ENCODE measurements at places on chromosomes 2 and 18.

DNA sequence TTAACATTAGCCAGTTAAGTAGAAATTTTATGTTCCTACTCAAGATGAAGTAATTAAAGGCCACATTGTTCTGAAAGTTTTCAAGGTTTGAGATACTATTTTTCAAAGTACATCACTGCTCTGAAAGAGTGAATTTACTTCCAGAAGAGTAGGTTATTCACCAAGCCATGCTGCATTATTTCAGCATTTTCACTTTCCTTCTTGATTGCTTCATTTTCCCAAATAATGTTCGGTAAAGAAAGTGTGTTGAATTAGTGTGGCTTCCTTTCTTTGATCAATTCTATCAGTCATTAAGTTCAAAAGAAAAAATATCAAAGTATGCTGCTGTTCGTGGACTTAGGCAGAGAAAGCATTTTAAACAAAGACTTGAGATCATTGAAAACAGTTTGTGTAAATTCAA lies 310.3 kb downstream of the XIRP2 start:
- no peak for DNase-seq

- no peak for DNase-seq
These were observed 223.9 kb upstream of the CWC22 start for GRCh38 chr2:180231015-180231414.

DNA sequence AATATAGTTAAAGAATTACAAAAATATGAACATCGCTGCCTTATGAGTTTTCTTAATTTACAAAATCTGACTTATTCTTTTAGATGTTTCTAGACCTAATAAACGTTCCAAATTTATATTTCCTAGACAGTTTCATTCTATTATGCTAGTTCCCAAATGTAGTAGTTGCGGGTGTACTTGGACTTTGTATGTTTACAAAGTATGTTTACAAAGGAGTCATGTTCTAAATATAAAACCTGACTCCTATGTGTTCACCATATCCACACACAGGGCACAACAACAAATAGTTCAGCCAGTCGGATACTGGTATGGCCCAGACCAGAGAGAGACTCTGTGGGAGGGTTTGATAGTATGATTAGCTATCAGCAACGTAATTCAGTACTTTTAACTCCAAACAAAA lies 230.7 kb downstream of the KCNH7 start:
- DNase-seq = no peak

- no peak for DNase-seq
These were observed 723.2 kb downstream of the DPP10 start for GRCh38 chr2:115165529-115166109.

- no peak for DNase-seq
These were observed 777.6 kb upstream of the FANCL start for GRCh38 chr2:59018737-59019136.

GRCh38 chr2:236675051-236675450 lies 105.4 kb downstream of the ACKR3 start:
- DNase-seq = no peak

- no peak for DNase-seq
These were observed 35.0 kb downstream of the PSMD14 start for GRCh38 chr2:161343235-161343634.

DNA sequence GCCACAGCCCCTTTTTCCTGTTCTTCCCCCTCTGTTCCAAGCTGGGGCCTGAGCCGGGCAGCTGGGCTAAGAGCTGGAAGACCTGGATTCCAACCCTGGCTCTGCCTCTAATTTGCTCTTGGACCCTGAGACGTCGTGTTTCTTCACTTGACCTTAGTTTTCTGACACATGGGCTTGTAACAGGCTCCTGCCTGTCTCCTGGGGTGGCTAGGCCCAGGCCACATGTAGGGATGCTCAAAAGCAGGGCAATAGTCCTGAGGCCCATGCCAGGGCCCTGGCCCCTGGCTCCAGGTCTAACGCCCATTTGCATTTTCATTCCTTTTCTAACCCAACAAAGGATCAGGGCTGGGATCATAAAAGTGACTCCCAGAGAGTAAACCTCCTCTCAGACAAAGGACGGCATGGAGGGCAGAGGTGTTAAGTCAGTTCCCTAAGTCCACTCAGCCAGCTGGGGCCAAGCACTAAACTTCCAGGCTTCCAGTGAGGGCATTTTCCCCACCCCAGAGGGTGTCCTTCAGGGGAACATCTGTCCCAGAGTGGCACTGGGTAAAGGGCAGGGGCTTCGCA lies 16.6 kb upstream of the DNMT3A start:
- no peak for DNase-seq

DNA sequence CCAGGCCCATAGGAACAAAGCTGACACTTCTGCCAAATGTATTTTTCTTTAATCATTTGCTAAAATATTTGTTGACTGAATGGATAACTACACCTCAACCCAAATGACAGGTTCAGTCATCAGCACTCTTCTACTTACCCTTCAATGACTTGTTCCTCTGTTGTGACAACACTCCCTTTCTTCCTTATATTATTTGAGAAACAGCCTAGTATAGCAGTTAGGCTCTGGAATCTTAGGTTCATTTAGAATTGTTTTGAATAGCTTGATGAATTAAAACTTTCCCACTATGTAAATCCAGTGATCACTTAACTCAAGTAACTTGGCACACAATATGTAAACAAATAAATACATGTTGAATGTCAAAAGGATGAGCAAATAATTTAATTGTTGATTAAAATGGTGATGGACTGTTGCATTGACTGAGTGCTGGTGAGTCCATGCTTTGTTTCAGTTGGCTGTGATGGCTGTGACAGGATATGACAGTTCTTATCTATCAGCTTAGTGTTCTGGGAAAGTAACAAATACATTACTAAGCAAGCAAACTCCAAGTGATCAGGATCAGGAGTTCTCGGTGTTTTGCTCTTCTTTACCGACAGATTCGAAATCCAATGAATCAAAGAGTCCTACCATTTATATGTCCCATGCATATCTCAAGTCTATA lies 2.8 kb upstream of the MOGAT1 start:
- no peak for DNase-seq

GRCh38 chr18:68121308-68121707 lies 593.6 kb downstream of the TMX3 start:
- DNase-seq = no peak

GRCh38 chr2:191171708-191172355 lies 21.0 kb upstream of the STAT4 start:
- DNase-seq = no peak

- DNase-seq = no peak
These were observed 35.7 kb downstream of the NOL10 start for GRCh38 chr2:10654069-10654468.

DNA sequence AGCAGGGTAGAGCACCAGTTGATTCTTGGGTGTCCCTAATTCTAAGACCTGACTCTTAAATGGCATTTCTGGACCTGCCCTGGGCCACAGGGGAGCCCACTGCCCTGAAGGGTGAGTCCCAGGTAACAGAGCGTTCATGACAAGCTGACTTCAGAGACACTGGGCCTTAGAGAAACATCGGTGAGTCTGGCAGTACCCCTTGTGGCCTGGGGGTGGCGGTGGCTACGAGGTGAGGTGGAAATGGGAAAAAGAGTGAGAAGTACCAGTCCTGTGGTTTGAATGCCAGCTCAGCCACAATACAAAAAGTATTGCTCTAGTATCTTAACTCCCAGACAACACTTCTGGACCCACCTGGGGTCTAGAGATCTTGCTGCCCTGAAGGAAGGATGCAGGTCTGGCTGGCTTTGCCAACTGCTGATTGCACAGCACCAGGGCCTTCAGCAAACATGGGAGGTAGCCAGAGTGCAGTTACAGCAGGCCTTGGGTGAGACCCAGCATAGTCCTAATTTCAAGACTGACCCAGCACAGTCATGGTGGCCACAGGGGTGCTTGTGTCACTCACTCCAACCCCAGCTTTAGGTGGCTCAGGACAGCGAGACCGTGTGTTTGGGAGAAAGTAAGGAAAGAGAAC lies 44.5 kb downstream of the USP34 start:
- DNase-seq = no peak

DNA sequence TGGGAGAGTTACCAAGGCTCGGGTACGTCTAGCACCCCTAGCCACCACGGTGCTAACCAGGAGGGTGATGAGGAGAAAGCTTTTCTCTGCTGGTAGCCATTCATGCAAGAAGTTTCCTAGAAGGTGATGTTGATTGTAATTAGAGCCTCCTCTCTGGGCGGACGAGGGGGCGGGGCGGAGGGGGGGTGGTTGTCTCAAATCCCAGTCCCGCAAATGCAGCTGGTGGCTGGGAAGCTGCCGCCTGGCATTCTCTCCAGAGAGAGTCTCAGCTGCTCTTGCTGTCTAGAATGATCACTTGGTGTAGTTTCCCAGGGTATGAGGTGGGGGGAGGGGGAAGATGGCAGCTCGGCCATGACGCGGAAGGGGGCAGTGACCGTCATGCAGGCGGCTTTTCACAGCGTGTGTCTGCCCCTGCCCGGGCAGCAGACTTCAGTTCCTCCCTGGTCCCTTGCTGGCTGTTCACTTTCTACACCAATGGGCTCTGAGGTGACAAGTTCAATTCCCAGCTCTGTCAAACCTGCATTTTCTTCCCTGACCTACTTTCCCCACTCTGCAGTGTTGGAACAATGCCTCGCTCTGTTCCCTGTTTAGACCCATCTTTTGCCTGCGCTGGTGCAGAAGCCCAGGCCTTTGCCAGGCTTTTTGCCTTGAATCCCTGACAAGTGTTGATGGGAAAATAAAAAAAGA lies 61.5 kb upstream of the KLF7 start:
- no peak for DNase-seq

DNA sequence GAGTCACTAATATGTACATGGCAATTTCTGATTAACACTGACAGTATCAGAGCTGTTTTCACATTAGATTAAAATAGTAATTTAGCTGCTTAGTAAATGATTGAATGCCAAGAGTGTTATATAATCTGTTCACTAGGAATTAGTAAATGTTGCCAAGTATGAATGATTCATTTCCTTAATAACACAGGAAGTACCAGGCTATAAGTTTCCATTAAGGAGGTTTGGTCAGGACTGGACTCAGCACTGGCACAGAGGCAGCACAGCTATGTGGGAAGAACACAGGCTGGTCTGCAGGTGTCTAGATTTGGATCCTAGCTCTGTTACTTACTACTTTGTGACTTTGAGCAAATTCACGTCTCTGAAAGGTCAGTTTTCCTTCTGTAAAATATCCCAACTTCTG lies 97.2 kb downstream of the TDRD15 start:
- DNase-seq = no peak

DNA sequence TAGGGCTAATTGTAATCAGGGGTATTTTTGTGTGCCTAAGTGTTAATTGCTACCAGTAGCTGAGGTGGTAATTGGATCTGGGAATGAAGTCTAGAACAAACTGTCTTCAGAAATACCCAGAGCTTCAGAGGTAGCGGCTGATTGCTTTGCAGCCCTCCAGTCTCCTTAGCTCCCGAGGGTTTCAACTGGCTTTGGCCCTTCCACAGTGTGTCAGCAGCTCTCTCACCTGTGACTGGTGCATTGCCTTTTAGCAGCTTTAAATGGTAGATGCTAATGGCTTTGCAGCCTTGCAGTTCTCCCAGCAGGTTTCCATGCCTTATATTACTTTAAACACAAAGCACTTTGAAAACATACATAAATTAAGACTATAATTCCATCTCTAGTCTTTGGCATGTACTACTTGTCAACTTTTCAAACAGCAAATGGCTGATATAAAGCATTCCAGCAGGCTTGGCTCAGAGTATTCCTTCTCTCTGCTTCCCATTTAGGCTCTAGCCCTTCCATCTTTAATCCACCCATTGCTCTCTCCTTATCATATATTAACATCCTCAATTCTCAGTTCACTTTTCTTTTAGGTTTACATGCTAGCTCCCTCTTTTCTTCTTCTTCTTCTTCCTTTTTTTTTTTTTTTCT lies 156.4 kb upstream of the GALNT13 start:
- DNase-seq = no peak

Measured in activated gamma-delta T cell (primary cell).